ENCODE measurements at places on chromosomes 1 and 21.

DNA sequence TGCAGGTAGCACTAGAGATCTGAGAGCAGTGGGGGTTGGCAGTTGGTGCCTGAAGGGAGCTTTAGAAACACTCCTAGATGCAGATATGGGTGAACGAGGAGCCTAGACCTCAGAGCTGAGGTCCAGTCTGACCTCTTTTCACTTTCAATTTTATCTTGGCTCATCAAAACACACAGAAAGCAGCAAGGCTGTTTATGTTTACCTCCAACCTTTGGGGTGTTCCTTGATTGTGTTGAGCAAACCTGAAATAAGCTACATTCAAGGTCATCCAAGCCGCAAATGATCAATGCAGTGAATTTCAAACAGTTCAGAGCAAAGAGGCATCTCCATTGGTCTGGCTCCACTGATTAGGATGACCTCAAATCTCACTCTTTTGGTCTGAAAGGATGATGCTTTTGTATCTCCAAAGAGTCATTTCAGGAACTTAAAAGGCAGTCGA, 1.3 kb downstream of the LY9 start:
- DNase-seq, result no peak

- DNase-seq, result no peak
Measured at GRCh38 chr1:61323681-61324328, 241.4 kb downstream of the NFIA start.

DNA sequence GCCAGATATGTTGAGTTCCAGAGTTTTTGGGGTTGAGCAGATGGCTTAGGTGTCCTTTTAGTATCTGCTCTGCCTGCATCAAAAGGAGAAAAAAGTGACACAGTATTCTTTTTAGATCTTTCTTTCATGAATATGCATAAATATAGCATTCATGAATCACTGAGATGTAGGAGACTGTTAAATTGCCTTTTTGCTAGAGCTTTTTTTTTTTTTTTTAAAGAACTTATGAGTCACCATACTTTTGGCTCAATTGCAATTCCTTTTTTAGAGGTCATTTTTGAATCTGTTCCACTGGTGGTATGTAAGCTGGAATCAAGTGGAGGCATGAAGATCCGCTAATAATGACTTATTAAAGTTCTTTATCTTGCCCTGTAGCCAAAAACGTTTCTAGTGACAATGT, 480.9 kb upstream of the ZRANB2 start:
- no peak for DNase-seq

- DNase-seq, result no peak
Measured at GRCh38 chr1:37673920-37674319, 18.4 kb upstream of the CDCA8 start.

Measured in GOT3 (cell line).